ENCODE measurements at places on chromosomes 2 and 18. TPM values are rescaled to one million over a fixed set of nuclear protein-coding genes. Genes with fewer than 3 reads are reported as not detected.

DSG4 gene
- 0.16 TPM for total RNA-seq

DNA sequence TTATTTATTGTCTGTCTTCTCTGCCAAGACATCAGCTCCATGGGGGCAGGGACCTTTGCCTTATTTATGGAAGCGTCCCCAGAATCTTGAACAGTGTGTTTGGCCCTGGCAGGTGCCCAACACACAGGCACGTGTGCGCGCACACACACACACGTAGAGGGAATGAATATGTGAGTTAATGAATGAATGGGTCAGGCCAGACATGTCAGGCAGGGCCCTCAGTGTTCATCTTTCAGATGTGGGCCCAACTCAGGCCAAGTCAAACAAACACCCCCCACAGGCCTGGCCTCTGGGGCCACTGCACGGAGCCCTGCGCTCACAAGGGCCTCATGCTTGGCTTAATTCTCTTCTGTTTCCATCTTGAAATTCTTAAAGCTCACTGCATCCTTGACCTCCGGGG, 54.1 kb downstream of the DYSF start:
- H3K27me3 ChIP-seq: no peaks in the 10 kb centered on the region
- H3K4me1 ChIP-seq: no peaks in the 10 kb centered on the region
- no peaks in the 10 kb centered on the region for H3K36me3 ChIP-seq

DNA sequence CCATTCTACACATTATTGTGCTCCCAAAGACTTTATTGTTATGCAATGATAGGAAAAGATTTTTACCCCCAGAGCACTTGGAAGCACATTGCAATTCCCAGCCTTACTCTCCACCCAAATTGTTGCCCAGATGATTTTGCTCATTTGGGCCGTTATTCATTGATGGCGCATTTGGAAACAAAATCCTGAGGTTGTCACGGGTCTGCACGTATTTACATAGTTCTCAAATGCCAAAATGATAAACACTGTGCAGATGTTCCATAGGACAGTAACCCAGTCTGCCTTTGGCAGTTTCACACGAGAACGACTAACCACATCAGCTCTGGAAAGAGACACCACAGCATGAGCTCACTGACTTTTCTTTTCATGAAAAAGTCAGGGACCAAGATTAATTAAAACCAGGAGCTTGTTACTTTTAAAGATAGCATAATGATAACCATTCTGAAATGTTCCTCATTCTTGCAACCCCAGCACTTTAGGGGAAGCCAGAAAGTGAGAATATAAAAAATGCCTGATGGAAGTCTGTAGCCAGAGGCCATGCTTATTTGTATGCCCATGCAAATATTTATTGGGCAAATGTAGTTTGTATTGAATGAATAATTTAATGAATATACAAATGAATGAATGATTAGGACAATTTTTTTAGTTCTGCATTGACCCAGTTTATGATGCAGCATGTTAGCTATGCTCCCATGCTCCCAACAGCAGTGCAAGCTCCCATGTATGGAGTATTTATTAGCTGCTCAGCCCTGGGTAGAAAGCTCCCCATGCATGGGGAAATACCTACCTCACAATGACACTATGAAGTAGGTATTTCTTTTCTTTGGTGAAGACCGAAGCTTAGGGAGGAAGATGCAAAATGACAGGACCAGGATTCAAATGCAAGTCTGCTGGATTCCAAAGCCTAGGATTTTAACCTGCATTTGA, 84.6 kb downstream of the MAIP1 start:
- no peaks in the 10 kb centered on the region for H3K4me1 ChIP-seq
- H3K27me3 ChIP-seq: no peaks in the 10 kb centered on the region
- no peaks in the 10 kb centered on the region for H3K36me3 ChIP-seq
- H3K4me3 ChIP-seq: no peak overlapping the region
- DNase-seq: no peak

- H3K4me1 ChIP-seq: no peaks in the 10 kb centered on the region
- H3K36me3 ChIP-seq: no peaks in the 10 kb centered on the region
- H3K27ac ChIP-seq: no peak overlapping the region
Measured at GRCh38 chr18:51275712-51276476, 78.4 kb upstream of the MEX3C start.

DNA sequence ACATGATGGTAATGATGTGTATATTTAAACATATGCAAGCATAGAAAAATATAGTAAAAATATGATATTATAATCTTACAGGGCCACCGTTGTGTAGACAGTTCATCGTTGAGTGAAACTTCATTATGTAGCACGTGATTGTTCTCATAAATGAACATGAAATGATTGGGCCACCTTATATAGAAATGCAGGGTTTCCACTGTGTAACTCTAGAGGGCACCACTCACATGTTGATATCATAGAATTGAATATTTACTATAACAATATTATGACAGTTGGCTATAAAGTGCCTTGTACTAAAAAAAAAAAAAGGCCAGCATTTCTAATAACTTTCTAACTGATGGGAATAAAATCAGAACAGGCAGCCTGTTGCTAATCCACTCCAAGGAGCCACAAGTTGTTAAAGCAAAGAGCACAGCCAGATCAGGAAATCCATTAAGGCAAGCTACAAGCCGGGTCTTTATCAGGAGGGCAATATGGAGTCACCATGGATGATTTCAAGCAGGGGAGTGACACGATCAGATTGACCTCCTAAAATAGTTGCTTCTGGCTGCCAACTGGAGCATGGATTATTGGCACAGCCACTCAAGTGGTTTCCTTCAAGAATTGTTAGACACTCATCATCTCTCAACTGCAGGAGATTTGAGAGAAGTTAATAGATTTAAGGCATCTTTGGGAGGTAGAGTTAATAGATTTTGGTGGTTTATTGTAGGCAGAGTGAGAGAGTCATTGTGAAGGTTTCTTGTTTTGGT, 16.7 kb downstream of the IL1F10 start:
- no peaks in the 10 kb centered on the region for H3K4me1 ChIP-seq
- H3K4me3 ChIP-seq: no peak overlapping the region
- H3K27ac ChIP-seq: no peak overlapping the region
- H3K36me3 ChIP-seq: no peaks in the 10 kb centered on the region
- DNase-seq: no peak
- no peaks in the 10 kb centered on the region for H3K27me3 ChIP-seq

DNA sequence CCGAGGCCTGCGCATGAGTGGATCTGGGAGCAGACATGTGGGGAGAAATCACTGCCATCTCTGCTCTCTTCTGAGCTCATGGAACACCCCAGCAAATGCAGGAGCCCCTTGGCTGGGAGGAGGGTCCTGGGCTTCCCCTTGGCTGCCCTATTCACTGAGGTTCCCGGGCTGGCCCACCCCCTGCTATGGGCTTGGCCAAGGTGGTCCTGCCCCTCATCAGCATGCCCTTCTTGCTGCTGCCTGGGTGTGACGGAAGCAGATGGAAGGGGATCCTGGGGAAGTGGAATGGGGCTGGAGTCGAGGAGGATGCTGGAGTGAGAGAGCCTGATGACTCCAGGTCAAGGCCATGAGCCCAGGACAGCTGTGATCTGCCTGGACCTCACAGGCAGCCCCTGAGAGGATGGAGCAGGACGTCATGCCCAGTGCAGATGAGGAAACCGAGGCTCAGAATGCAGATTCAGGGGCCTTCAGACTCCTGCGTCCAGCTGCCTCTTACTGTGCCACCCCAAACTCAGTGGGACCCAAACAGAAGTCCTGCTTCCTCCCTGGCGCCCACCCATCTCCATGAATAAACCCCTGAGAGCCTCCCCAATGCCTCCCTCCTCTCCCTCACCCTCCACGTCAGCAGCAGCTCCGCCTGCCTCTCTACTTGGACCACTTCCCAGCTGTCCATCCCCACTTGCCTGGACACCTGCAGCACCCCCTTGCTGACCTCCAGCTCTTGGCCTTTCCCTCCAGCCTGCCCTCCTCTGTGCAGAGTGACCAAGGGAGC, 4.0 kb downstream of the SNED1 start:
- H3K36me3 ChIP-seq: no peaks in the 10 kb centered on the region
- H3K27me3 ChIP-seq: no peaks in the 10 kb centered on the region
- H3K27ac ChIP-seq: no peak overlapping the region

DNA sequence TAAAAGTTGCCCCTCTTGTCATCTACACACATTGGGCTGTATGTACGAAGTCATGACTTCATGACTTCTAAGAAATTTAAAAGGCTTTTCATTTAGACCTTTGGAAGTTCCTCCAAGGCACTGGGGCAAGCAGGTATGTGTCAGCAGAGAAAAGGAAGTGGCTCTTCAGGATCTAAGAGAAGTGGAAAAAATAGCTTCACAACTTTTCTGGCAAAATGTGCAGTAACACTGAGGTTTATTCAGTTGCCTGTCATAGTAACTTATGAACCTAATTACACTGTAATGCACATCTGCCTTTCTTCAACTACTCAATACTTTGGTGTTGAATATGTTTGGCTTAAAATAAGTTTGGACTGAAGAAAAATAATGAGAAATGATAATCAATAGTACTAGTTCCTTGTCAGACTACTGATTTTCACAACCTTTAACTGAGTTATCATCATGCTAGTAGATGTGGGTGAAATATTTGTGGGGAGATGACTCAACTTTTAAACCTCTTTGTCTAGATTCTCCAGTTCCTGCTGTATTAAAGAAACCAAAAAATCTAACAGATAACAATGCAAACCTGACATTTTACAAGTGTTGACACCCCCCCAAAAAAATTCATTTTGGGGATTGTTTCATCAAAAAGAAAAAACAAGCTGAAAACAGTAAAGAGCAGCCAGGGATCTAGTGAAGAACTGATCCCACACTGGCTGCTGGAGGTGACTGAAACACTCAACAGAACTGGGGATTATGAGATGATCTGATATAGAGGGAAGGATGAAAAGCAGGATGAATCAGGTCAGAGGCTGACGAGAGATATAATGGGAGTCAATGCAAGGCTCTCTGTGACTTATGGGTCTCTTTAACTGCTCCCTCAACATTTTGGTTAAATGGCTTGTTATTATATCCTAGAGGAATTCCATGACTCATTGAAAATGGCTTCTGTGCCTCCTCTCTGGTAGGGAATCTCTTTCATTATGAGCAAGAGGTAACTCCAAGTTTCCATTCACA, 84.6 kb downstream of the COLEC12 start:
- H3K4me1 ChIP-seq: no peaks in the 10 kb centered on the region
- no peaks in the 10 kb centered on the region for H3K27me3 ChIP-seq
- H3K36me3 ChIP-seq: no peaks in the 10 kb centered on the region
- no peak overlapping the region for H3K4me3 ChIP-seq

- H3K36me3 ChIP-seq: no peaks in the 10 kb centered on the region
- no peak overlapping the region for H3K27ac ChIP-seq
- H3K4me1 ChIP-seq: no peaks in the 10 kb centered on the region
Measured at GRCh38 chr18:77495079-77495478, 245.4 kb downstream of the GALR1 start.

DNA sequence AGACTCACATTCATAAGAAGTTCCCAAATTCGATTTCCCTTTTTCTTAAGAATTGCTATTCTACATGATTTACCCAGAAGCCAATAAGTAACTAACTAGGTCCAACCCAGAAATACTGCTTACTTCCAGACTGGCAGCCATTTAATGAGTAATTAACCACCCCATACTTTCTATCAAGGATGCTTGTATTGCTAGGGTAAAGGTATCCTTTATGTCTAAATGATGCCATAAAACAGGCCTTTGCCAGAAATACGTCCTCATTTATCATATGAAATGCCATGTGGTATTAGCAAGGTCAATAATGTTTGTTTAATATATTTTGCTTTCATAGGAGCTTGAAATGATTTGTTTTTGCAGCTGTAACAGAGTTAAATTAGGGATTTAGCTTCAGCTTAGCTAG, 56.1 kb downstream of the PLEKHM3 start:
- no peak overlapping the region for H3K27ac ChIP-seq
- H3K4me3 ChIP-seq: no peak overlapping the region
- H3K36me3 ChIP-seq: no peaks in the 10 kb centered on the region
- no peaks in the 10 kb centered on the region for H3K27me3 ChIP-seq
- H3K4me1 ChIP-seq: peaks cover 16% of the 10 kb centered on the region
- no peak for DNase-seq

- no peaks in the 10 kb centered on the region for H3K27me3 ChIP-seq
- H3K36me3 ChIP-seq: no peaks in the 10 kb centered on the region
- no peaks in the 10 kb centered on the region for H3K4me1 ChIP-seq
- H3K27ac ChIP-seq: no peak overlapping the region
- DNase-seq: no peak
- H3K4me3 ChIP-seq: no peak overlapping the region
Measured at GRCh38 chr2:19649142-19649541, 252.6 kb downstream of the TTC32 start.

GRCh38 chr2:2873450-2873811, 504.2 kb downstream of the EIPR1 start:
- no peak overlapping the region for H3K4me3 ChIP-seq
- H3K27me3 ChIP-seq: no peaks in the 10 kb centered on the region
- H3K4me1 ChIP-seq: no peaks in the 10 kb centered on the region
- no peak overlapping the region for H3K27ac ChIP-seq

DNA sequence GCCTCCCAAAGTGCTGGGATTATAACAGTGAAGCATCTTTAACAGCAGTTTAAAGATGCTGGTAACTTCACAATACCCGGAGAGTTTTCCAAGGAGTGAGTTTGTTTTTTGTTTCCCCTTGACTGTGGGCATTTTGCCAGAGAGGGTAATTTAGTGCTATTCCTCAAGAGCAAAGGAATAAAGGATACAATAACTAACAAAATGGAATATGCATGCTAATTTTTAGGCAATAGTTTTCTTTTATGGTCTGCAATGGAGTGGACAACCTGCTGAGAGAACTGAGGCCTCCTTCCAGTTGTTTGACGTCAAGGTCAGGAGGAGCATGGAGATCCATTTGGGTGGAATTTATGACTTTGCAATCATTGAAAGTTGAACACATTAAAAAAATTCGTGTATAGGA, 15.9 kb upstream of the GREB1 start:
- no peak overlapping the region for H3K4me3 ChIP-seq
- H3K36me3 ChIP-seq: no peaks in the 10 kb centered on the region
- no peak overlapping the region for H3K27ac ChIP-seq
- H3K4me1 ChIP-seq: no peaks in the 10 kb centered on the region
- DNase-seq: no peak

DNA sequence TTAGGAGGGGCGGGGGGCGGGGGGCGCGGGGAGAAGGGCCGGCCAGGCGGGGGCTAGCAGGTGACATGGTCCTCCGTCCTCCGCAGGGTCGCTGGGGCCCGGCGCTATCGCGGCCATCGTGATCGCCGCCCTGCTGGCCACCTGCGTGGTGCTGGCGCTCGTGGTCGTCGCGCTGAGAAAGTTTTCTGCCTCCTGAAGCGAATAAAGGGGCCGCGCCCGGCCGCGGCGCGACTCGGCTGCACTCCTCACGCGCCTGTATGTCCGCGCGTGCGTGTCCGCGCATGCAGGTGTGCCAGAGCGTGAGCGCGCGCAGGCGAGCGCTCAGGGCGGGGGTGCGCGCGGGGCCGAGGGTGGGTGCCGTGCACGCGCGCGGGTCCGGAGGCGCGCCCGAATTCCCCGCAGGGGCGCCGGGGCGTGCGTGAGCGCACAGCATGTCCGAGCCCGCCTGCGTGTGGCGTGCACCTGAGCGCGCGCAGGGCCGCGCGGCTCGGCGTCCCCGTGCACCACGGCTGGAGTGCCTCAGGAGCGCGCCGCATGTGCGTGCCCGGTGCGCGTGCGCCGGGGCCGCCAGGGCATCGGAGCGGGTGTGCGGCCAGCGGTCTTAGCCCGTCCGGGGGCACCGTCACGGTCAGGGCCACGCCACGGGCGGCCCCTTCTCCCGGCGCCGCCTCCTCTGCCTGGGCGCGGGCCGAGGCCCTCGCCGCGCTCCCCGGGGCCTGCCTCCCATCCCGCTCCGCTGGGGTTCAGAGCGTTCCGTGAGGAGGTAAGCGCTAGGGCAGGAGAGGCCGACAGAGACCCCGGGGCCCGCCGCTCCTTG, 6.3 kb downstream of the SNORC start:
- peaks cover 13% of the 10 kb centered on the region for H3K4me1 ChIP-seq
- H3K27ac ChIP-seq: peak overlapping the region; percentile 95
- no peaks in the 10 kb centered on the region for H3K36me3 ChIP-seq
